Endodermal cell (in vitro differentiated cells): ENCODE measurements at places on chromosomes 6 and 20. TPM values are rescaled to one million over a fixed set of nuclear protein-coding genes. Genes with fewer than 3 reads are reported as not detected.
A peak's percentile ranks its signal among the peaks of the same experiment; 100 is the strongest.

FOXQ1 gene
- total RNA-seq, result 7.8 to 20.7 TPM (median 8.4 TPM) in 3 replicates

MUC21 gene
- not detected in 3 replicates for total RNA-seq

ADGB gene
- 0.37 TPM in 1 of 2 replicates, not detected in the other for total RNA-seq

LY6G6D gene
- not detected in 3 replicates for total RNA-seq

DNA sequence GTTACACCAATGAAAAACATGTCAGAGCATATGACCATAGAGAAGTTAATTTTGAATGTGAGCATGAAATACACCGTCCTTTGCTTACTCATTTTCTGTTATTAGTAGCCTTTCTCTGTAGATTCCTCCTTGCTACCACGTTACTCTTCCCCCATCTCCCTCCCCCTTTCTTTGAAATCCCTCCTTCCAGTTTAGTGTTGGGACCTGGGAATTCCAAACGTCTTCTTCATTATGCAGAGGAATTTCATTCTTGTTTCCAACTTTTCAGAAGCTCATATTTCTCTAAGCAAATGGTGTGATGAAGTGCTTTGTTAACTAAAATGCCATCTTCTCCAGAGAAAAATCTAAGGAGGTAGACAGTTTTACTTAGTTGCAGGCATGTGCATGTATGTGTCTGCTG is 122.4 kb downstream of the MCHR2 start:
- no peak for DNase-seq

DNA sequence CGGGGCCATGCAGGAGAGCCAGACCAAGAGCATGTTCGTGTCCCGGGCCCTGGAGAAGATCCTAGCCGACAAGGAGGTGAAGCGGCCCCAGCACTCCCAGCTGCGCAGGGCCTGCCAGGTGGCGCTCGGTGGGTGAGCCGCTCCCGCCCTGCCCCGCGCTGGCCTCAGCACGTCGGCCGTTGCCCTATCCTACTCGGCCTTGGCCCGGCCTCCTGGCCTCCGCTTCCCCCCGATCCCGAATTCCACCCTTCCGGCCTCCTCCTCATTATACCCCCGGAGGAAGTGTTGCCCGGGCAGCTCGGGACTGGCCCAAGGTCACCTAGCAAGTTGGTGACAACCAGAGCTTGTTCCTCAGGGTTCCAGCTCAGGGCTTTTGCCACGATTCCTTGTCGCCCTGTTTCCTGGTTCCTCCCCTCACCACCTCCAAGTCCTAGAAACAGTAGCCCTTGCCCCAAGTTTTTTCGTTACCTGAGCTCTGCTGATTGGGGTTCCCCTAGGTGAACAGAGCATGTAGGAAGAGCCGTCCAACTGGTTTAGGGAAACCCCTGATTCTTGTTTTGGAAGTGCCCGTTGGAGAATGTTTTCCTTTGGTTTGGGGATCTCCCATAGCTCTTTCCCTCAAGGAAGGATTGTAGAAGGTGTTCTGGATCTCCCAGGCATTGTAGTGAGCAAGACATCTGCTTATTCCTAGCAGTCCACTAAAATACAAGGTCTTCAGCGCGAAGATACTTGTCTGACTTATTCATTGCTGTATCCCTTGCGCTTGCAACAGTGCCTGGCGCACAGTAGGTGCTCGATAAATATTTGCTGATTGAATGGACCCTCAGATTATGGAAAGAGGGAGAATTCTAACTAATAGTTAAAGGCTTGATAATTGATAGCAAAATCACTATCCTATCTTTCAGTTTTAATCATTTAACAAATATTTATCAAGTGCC is 641 bp downstream of the ARFGEF2 start:
- DNase-seq, result no peak

DNA sequence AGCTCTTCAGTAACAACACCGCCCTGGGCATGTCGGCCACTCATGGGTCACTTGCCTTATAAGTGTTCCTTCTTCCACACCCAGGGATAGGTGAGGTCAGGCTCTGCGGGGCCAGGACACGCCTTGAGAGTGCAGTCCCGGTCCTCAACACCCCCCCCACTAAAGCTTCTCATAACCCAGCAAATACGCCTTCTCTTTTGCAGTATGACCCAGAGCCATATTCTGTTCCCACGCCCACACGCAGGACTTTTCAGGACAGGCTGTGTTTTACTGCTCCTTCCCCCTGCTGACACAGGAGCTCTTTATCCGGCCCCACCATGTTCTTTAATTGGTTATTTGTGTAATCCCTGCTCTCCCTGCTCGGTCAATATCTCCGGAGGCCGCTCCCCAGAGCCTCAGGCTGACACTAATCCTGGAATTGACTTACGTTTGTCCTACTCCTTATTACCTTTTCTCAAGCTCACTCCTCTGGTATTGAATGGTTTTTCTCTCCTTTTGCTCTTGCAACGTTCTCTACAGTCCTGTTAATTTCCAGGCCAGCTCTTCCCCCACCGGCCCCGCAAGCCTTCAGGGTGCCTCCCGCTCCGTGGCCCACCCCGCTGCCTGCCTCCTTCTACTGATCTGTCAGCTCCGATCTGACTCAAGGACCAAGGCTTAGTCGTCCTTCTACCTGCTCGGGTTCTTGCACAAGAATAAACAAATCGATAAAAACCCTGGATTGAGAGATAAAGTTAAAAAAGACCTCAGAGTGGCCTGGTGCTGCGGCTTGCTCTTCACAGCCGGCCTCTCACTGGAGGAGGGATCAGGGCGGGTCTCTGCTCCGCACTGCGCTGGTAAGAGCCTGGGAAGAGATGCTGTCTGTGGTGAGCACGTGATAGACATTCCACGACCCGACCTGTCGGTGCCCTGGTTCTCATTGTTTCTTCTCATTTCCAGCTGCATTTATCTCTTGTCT is 357.5 kb downstream of the ZFAND3 start:
- DNase-seq, result peak; percentile 80

DNA sequence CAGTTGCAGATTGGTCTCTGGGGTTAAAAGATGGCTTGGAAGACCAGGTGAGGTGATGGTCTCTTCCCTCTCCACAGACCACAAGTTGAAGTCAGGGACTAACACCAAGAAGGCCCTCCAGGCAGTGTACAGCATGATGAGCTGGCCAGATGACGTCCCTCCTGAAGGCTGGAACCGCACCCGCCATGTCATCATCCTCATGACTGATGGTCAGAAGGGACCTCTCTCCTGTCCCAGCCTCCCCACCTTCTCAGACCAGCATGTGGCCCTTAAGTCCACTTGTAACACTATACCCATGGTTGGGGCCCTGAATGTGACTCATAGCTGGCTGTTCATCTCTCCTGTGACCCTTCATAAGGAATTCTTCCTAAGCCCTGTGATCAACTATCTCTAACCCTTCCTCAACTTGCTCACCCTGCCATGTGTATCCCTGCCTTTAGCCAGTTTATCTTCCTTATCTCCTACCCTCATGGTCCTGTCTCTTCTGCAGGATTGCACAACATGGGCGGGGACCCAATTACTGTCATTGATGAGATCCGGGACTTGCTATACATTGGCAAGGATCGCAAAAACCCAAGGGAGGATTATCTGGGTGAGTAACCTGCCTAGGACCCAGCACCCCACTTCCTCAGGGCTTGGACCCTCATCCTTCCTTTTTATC is 3.0 kb downstream of the CFB start:
- DNase-seq, result no peak

DNA sequence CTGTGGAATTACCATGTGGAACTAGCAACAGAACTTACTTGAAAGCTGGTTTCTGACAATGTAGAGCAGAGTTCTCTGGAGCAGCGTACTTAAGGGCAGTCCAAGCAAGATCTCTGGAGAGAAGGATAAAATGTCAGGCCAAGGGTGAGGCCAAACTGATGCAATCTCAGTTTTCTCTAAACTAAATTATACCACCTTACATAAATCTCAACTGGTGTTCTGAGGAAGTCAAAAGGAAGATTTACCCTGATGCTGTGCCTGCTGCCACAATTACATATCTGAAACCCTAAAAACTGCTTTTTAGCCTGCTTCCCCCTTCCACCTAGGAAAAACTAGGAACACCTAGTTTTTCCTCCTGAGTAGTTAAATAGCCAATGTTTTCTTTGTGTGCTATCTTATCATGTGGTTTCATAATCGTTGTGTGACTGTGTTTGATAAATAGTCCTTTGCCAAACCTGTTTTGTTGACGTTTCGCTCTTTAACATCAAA is 28.1 kb downstream of the NCOA7 start:
- DNase-seq, result no peak

DNA sequence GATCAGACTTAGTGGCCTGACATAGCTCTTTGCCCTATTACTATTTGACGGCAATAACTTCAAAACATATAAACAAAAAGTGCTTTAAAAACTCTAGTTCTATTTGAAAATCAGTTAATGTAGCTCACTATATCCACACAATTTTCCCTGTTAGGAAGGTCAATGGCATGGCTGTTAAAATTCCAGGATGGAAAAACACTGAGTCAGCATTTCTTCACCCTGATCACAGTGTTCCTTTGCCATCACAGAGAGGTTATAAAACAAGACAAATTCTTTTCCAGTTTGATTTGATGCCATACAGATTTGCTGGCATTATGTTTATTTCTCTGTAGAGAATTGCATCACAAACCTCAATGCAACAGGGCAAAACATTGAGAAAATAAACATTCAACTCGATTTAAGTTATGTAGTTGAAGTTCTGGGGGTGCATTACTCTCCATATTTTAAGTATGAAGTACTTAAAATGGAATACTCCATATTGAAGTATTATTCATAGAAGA is 253.7 kb upstream of the HSF2 start:
- no peak for DNase-seq

DNA sequence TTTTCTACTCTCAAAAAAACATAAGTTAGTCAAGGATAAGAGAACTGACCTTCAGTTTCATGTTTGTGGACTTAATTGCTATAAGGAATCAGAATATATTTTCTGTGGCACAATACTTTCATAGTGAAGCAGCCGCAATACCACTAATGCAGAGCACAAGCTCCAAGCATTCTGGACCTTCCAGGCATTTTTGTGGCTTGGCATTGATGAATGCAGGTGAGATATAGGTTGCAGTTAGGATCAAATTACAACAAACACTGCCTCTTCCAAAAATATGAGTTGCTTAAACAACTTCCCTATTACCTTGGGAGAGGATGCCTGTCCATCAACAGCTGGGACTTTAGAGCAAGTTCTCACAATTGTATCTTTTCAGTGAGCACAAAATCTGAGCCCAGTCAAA is 162.8 kb upstream of the RSPO3 start:
- DNase-seq, result no peak
